ENCODE measurements at places on chromosomes 11 and 22. TPM values are rescaled to one million over a fixed set of nuclear protein-coding genes. Genes with fewer than 3 reads are reported as not detected.

DNA sequence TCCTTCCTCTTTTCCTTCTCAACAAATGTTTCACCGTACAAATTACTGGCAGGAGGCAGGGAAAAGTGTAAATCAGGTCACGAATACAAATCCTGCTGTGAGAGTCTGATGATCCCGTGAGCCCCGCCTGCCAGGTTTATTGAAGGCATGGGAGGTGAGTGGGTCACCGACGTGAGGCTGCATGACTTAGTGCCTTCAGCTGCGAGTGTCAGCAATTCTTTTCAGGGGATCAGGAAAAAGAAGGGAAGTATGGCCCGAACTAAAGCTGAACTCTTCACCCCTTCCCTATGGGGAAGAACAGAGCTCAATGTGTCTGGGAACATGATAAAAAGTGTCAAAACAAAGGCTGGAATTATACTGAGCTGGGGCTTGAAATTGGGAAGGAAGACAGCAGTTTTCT is 166.2 kb downstream of the OPCML start:
- no peaks in the 10 kb centered on the region for H3K27me3 ChIP-seq
- H3K27ac ChIP-seq: no peak overlapping the region
- no peak overlapping the region for H3K4me3 ChIP-seq
- no peaks in the 10 kb centered on the region for H3K4me1 ChIP-seq
- DNase-seq: no peak
- H3K36me3 ChIP-seq: no peaks in the 10 kb centered on the region

- no peaks in the 10 kb centered on the region for H3K4me1 ChIP-seq
- no peak for DNase-seq
- H3K36me3 ChIP-seq: no peaks in the 10 kb centered on the region
- no peak overlapping the region for H3K27ac ChIP-seq
Observed at GRCh38 chr11:30155428-30155827, 75.4 kb upstream of the FSHB start.

DNA sequence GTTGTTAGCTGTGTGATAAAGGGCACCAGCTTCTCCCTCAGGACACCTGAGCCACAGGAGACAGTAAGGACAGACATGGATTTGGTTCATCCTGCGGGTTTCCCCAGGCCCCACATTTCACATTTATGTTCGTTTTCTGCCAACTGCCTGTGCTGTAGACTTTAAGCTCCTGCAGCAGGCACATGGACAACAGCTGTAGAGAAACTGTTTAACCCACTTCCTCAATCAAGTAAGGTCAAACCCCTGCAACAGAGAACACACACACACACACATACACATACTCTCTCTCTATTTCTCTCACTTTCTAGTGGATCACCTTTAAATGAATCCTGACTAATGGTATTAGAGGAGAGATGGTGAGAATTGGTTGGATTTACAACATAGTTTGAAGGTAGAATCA is 90.7 kb downstream of the C11orf87 start:
- DNase-seq: no peak
- H3K27me3 ChIP-seq: peaks cover 30% of the 10 kb centered on the region
- H3K4me1 ChIP-seq: no peaks in the 10 kb centered on the region
- H3K4me3 ChIP-seq: no peak overlapping the region
- no peak overlapping the region for H3K27ac ChIP-seq
- H3K36me3 ChIP-seq: no peaks in the 10 kb centered on the region

DNA sequence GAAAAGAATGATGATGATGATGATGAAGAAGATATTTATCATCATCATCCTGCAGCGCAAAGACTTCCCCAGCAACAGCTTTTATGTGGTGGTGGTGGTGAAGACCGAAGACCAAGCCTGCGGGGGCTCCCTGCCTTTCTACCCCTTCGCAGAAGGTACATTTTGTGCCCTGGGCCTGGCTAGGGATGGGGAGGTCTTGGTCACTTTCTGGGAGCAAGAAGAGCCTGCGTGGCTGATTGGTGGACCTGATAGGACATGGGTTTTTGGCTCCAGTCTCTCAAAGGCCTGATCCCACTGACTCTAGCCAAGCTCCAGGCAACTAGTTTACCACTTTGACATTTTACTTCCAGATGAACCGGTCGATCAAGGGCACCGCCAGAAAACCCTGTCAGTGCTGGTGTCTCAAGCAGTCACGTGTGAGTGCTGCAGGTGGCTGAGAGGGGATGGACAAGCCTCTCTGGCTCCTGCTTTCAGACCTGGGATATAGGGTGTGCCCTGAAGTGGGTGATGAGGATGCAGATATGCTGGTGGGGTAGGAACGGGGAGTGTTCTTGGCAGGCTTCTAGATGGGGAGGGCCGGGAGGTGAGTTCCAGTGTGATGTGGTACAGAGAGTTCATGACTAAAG is 5.3 kb downstream of the SIDT2 start:
- H3K27me3 ChIP-seq: no peaks in the 10 kb centered on the region
- no peak for DNase-seq
- H3K4me1 ChIP-seq: no peaks in the 10 kb centered on the region

- H3K36me3 ChIP-seq: peaks cover 27% of the 10 kb centered on the region
- H3K4me1 ChIP-seq: peaks cover 36% of the 10 kb centered on the region
- DNase-seq: no peak
- H3K4me3 ChIP-seq: peak overlapping the region; percentile 72
- no peak overlapping the region for H3K27ac ChIP-seq
- no peaks in the 10 kb centered on the region for H3K27me3 ChIP-seq
Observed at GRCh38 chr11:118079491-118079890, 2.6 kb downstream of the TMPRSS4 start.

DNA sequence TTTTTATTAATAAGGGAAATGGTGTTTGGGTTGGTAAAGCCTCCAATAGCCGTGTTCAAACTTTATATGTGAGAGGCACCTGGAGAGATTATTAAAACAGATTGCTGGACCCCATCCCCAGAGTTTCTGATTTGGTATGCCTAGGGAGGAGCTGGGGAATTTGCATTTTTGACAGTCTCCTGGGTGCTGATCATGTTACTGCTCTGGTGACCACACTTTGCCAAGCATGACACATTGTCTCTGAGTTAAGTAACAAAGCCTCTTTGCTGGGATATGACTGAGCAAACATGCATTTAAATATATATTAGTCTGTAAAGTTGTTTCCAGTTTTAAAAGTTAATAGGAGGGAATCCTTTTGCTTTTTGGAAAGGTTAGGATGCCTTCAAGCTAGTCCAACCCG is 140.4 kb downstream of the NAV2 start:
- H3K27ac ChIP-seq: no peak overlapping the region
- H3K36me3 ChIP-seq: no peaks in the 10 kb centered on the region
- H3K4me3 ChIP-seq: no peak overlapping the region
- H3K4me1 ChIP-seq: no peaks in the 10 kb centered on the region

DNA sequence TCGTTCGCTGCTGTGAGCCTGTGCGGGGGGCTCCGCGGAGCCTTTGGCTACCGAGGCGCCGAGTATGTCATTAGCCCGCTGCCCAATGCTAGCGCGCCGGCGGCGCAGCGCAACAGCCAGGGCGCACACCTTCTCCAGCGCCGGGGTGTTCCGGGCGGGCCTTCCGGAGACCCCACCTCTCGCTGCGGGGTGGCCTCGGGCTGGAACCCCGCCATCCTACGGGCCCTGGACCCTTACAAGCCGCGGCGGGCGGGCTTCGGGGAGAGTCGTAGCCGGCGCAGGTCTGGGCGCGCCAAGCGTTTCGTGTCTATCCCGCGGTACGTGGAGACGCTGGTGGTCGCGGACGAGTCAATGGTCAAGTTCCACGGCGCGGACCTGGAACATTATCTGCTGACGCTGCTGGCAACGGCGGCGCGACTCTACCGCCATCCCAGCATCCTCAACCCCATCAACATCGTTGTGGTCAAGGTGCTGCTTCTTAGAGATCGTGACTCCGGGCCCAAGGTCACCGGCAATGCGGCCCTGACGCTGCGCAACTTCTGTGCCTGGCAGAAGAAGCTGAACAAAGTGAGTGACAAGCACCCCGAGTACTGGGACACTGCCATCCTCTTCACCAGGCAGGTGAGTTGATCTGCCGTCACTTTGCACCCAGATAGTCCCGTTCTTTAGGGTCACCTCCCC is 1.0 kb downstream of the ADAMTS15 start:
- DNase-seq: no peak
- H3K27ac ChIP-seq: no peak overlapping the region
- H3K4me3 ChIP-seq: peak overlapping the region; percentile 70

DNA sequence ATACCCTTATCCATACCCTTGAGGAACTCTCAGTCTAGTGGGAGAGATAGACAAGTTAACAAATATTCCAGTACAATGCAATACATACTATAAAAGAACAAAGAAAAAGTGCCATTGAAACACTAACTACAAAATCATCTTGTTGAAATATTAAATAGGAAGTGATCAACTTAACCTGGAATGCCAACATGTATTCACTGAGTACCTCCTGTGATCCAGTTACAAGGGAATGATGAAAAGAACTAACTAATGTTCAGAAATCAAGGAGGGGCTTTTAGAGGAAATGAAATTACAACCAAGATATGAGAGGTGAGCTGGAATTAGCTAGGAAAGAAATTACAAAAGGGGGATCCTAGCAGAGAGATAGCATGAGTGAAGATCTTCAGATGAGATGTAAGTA is 6.2 kb upstream of the FIBIN start:
- H3K36me3 ChIP-seq: no peaks in the 10 kb centered on the region
- no peak for DNase-seq
- H3K4me1 ChIP-seq: no peaks in the 10 kb centered on the region

GRCh38 chr22:26587991-26588613 is 1.8 kb downstream of the TPST2 start:
- no peaks in the 10 kb centered on the region for H3K27me3 ChIP-seq
- H3K4me3 ChIP-seq: peak overlapping the region; percentile 74
- no peaks in the 10 kb centered on the region for H3K4me1 ChIP-seq
- peaks cover 27% of the 10 kb centered on the region for H3K36me3 ChIP-seq
- H3K27ac ChIP-seq: no peak overlapping the region
- no peak for DNase-seq

DNA sequence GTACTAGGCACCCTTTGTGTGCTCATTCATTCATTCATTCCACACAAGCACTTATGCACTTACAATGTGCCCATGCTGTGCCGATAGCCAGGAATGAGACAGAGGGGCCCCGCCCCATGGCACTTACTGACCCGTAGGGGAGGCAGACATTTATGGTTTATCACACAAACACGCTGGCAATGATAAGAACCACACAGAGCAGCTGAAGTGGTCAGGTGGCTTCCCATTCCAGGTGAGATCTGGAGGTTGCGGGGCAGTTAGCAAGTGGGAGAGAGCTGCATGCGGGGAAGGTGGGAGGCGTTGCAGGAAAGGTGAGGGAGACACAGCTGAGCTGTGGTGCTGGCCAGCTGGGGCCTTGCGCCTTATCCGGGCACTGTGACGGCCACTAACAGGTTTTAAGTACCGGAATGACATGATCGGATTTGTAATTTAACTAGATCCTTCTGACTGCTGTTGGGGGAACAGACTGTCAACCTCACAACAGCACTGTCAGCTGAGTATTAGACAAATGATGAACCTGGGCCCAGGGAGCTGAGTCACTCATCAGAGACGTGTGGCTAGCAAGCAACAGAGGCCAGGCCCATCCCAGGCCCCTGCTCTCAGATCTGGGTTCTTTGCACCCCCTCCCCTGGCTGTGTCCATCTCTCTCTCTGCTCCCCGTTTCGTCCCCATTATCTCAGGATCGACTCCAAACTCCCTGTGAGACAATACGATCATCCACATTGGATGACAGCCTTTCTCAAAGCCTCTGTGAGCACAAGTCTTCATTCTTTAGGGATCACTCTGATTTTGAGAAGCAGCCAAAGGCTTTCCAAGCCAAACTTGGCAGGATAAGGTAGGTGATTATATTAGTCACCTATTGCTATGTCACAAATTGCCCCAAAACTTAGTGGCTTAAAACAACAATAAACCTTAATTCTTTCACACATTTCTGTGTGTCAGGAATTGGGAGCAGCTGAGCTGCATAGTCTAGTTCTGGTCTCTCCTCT is 28.4 kb downstream of the RASD2 start:
- H3K27me3 ChIP-seq: peaks cover 75% of the 10 kb centered on the region
- no peaks in the 10 kb centered on the region for H3K36me3 ChIP-seq
- no peak for DNase-seq
- H3K27ac ChIP-seq: no peak overlapping the region

DNA sequence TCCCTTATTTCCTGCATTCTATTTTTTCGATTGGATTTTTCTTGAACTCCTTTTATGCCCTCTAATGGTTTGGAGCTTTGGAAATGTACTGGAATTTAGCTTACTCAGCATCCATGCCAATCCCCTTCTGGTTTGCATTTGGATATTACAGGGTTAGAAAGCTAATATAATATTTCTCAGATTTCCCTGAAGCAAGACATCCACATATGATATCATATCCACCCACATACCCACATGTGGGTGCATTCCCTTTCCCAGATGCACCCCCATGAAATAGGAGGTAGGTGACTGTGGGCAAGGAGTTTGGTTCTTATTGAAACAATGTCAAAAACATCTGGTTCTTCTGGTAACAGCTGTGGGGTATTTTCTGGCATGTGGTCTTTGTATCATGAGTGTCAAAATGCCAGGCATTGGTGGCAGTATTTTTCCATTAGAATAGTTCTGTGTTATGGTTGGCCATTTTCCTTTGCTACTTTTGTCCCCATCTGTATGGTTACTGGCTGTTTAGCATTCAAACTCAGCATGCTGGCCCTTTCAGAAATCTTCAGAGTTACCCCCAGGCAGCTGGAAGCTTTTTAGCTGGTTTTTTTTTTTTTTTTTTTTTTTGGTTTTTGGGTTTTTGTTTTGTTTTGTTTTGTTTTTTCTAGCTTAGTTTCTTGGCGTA is 32.7 kb upstream of the DDX10 start:
- no peaks in the 10 kb centered on the region for H3K36me3 ChIP-seq
- H3K4me3 ChIP-seq: no peak overlapping the region
- H3K27me3 ChIP-seq: no peaks in the 10 kb centered on the region
- peaks cover 11% of the 10 kb centered on the region for H3K4me1 ChIP-seq

DNA sequence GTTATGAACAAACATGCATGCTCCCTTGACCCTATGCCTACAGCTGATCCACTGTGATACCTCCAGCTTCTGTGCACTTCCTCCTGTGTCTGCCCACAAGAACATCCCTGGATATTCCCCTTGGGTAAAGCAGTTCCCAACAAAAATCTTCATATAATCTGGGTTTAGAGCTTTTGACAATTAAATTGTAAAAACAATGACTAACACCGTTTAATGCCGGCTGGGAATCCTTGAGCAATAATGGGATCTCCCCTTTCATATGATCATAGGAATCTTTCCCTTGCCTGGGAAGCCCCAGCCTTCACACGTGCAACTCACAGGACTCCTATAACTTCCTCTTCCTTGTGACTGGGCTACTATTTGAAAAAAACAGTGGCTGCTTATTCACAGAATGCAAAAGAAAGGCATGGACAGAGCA is 6.3 kb upstream of the ZC3H12C start:
- no peak overlapping the region for H3K4me3 ChIP-seq
- peak; percentile 19 for DNase-seq
- H3K36me3 ChIP-seq: no peaks in the 10 kb centered on the region
- peak overlapping the region; percentile 66 for H3K27ac ChIP-seq

GRCh38 chr11:125842321-125842948 is 9.3 kb downstream of the PATE4 start:
- peaks cover 30% of the 10 kb centered on the region for H3K27me3 ChIP-seq
- no peak for DNase-seq
- no peak overlapping the region for H3K27ac ChIP-seq
- H3K4me3 ChIP-seq: no peak overlapping the region

- H3K4me1 ChIP-seq: peaks cover 11% of the 10 kb centered on the region
- H3K27me3 ChIP-seq: peaks cover 82% of the 10 kb centered on the region
- H3K36me3 ChIP-seq: no peaks in the 10 kb centered on the region
- H3K4me3 ChIP-seq: peak within 1 kb of the TSS; percentile 54
Observed at GRCh38 chr11:61507962-61508861, at the start of gene LRRC10B. Gene LRRC10B (plus strand): TSS chr11:61508749. CDS start chr11:61508999, 250 bp downstream.

Gene MYOD1
- not detected for total RNA-seq

Gene C1QTNF5
- not detected for total RNA-seq

Gene CREB3L1
- total RNA-seq: not detected

Gene RAC2
- 21.0 TPM for total RNA-seq

Gene C11orf91
- total RNA-seq: 5.8 TPM

Gene KRTAP5-2
- not detected for total RNA-seq

All from Calu3 (cell line).